ENCODE measurements at places on chromosomes 4 and X. TPM values are rescaled to one million over a fixed set of nuclear protein-coding genes. Genes with fewer than 3 reads are reported as not detected.

The IL21 gene
- not detected for total RNA-seq

The ERCC6L gene
- 1.4 TPM for total RNA-seq

The PRR32 gene
- not detected for total RNA-seq

The ATP2B3 gene
- total RNA-seq, result not detected

The GCNA gene
- 0.26 TPM for total RNA-seq

The TRMT2B gene
- total RNA-seq, result 10.2 TPM

The MTNR1A gene
- 0.48 TPM for total RNA-seq

The GLOD5 gene
- total RNA-seq, result not detected

The MXRA5 gene
- total RNA-seq, result 1.9 TPM

The PHOX2B gene
- total RNA-seq, result not detected

The CT45A5 gene
- not detected for total RNA-seq

The ZDHHC15 gene
- 0.48 TPM for total RNA-seq

The INTU gene
- 2.6 TPM for total RNA-seq

The DMRTC1 gene
- total RNA-seq, result not detected

The MAGEA3 gene
- total RNA-seq, result not detected

The MCF2 gene
- not detected for total RNA-seq

The CCDC158 gene
- total RNA-seq, result not detected

The REPS2 gene
- total RNA-seq, result 3.8 TPM

The EVC2 gene
- total RNA-seq, result 11.7 TPM

The COL4A6 gene
- 16.4 TPM for total RNA-seq

The CFAP47 gene
- total RNA-seq, result not detected

The RADX gene
- 2.7 TPM for total RNA-seq

The CYP2U1 gene
- 6.9 TPM for total RNA-seq

The CENPE gene
- 11.6 TPM for total RNA-seq

The HTN3 gene
- total RNA-seq, result not detected

The RTL9 gene
- 0.39 TPM for total RNA-seq

The GAGE12F gene
- not detected for total RNA-seq

The NAP1L2 gene
- total RNA-seq, result not detected

The ARX gene
- not detected for total RNA-seq

The PAGE2B gene
- not detected for total RNA-seq

The ANOS1 gene
- total RNA-seq, result 0.24 TPM

The KCND1 gene
- 2.4 TPM for total RNA-seq

The FAM149A gene
- total RNA-seq, result 5.6 TPM

The TNIP3 gene
- total RNA-seq, result not detected

The GRK4 gene
- total RNA-seq, result 4.0 TPM

The ARHGAP24 gene
- 17.1 TPM for total RNA-seq

The FMR1NB gene
- total RNA-seq, result not detected

The C1QTNF7 gene
- 1.5 TPM for total RNA-seq
